ENCODE measurements at places on chromosomes 5 and 9.
A peak's percentile ranks its signal among the peaks of the same experiment; 100 is the strongest.

DNA sequence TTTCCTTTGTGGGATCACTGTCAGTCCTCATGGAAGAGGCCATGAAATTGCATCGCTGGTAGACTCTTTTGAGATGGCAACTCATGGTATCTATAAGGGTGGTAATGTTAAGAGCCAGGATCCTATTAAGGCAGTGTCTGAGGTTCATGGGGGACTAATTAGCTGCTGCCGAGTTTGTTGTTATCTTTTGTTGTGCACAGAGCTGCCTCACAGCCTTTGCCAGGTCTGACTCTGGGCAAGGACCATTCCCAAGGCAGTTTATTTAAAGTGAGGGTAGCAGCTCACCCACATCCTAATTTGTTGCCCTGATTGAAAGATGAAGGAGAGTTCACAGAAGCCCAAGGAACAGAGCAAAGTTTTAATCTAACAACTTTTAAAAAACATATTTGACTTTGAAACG, 7.9 kb downstream of the SMARCA2 start:
- DNase-seq = no peak

- DNase-seq = no peak
Measured at GRCh38 chr5:128979761-128980160, 14.5 kb downstream of the SLC27A6 start.

DNA sequence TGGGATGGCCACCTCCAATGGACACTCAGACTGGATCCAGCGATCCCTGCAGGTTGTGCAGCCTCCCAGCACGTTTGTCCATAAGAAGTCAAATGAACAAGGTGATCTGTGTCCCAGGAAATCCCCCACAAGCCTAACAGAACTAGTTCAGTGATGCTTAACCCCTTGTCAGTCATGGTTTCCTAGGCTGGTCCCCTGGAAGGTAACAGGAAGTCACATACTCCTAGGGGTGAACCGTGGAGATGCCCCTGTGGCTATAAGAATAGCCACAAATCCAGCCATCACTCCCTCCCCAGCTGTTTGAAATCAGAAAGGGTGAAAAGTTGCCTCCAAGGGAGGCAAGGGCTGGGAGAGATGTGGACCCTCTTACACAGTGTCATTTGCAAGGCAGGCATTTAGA, 22.5 kb downstream of the PAX5 start:
- DNase-seq = no peak

DNA sequence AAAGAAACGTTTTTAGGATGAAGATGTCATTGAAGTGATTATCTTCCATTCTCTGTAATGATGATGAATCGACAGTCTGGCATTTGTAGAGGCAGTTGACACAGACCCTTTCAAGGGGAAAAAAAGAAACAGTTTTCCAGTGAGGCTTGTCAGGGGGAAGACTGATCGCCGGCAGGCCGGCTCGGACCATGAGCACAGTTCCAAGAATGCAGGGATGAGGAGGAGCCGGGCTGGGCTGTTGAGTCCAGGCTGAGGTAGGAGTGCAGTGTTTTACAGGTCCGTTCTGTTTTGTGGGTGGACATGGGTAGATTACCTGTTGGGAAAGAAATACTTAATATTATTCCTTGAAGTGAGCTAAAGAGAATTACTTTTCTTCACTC, 194.6 kb downstream of the AOPEP start:
- no peak for DNase-seq

DNA sequence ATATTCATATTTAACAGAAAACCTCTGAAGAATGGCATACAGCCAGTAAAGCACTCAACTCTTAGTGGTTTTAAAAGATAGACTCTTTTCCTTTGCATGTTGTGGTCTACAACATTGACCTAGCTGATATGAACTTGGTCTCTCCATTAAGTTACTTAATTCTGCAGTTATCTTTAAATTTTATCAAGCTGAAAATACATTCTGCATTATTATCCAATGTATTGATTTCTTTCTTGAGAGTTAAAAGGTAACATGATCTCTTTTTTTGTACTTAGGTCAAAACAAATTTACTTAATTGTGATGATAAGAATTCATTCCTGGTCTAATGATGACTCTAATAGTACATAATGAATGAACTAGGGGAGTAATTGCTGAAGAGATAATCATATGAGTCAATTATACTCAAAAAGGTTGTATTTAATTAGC, 132.9 kb downstream of the STARD4 start:
- peak; percentile 64 for DNase-seq

GRCh38 chr9:90459321-90459720, 183.3 kb downstream of the DIRAS2 start:
- DNase-seq = no peak

GRCh38 chr9:109439378-109440116, 58.6 kb downstream of the PTPN3 start:
- DNase-seq = no peak

GRCh38 chr9:90684736-90685135, 42.1 kb upstream of the DIRAS2 start:
- no peak for DNase-seq

DNA sequence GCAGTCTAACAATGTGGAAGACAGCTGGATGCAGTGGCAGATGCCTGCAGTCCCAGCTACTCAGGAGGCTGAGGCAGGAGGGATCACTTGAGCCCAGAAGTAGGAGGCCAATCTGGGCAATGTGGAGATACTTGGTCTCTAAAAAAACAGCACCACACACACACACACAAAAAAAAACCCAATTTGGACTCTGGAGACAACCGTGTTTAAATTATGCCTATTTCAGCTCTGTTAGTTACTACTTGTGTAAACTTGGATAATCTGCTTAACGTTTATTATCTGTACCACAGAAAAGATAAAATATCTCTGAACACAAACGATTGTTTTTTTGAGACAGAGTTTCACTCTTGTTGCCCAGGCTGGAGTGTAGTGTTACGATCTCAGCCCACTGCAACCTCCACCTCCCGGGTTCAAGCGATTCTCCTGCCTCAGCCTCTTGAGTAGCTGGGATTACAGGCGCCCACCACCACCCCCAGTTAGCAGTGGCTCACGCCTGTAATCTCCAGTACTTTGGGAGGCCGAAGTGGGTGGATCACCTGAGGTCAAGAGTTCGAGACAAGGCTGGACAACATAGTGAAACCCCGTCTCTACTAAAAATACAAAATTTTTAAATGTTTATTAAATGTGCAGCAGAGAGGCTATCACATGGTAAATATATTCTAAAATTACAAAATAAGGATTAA, 17.7 kb downstream of the RAPGEF6 start:
- no peak for DNase-seq

- DNase-seq = no peak
Measured at GRCh38 chr5:135155616-135156214, 121.7 kb upstream of the PITX1 start.

GRCh38 chr5:116487045-116487444, 87.6 kb downstream of the SEMA6A start:
- no peak for DNase-seq

- no peak for DNase-seq
Measured at GRCh38 chr5:7877851-7878250, 8.9 kb downstream of the MTRR start.

Measured in NCI-H146 (cell line).